ENCODE measurements at places on chromosomes 1 and 21.
A peak's percentile ranks its signal among the peaks of the same experiment; 100 is the strongest.

DNA sequence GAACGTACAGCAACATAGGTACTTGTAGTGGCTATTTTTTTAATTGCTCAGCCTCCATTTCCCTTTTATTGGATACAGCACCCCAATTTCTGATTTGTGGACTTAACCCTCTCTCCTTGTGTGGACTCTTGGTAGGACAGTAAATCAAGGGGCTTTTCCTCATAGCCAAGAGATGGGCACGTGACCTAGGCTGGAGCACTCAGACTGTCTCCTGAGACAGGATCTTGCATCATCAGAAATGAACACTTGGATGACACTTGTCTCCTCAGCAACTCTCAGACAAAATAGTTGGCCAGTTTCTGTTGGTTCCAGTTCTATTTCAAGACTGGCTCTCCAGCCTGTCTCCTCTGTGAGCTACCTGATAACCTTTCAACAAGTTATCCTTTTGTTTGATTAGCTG, 112.9 kb upstream of the ZNF678 start:
- DNase-seq, result no peak

- no peak for DNase-seq
Observed at GRCh38 chr1:234484991-234485739, 6.2 kb upstream of the TARBP1 start.

DNA sequence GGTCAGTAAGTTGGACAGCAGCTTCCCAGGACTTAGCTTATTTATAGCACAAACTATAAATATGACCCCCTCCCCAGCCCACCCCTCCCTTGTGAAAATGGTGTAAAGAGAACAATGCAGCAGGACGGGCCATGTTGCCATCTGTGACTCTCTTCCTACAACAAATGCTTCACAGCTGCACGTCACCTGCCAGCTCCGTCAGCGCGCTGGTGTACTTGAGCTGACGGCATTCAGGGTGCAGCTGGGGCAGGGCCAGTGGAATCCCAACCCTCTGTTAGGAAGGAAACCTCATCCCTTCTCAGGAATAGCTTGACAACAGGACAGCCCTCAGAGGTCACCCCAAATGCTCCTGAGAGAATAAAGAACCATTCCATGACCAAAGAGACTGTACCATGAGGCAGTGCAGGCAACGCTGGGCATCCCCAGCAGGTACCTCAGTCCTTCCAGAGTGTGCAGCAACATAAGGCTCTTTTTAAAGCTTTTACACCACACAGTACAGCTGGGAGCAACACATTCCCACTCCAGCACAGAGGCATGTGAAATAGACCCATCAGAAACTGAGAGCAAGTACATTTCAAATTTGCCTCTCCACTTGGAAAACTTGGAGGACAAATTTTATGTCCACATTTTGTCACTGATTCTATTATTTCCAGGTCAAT, 85.0 kb downstream of the ATP1A1 start:
- DNase-seq, result no peak

- DNase-seq, result no peak
Observed at GRCh38 chr1:220189750-220190347, 82.4 kb downstream of the RAB3GAP2 start.

DNA sequence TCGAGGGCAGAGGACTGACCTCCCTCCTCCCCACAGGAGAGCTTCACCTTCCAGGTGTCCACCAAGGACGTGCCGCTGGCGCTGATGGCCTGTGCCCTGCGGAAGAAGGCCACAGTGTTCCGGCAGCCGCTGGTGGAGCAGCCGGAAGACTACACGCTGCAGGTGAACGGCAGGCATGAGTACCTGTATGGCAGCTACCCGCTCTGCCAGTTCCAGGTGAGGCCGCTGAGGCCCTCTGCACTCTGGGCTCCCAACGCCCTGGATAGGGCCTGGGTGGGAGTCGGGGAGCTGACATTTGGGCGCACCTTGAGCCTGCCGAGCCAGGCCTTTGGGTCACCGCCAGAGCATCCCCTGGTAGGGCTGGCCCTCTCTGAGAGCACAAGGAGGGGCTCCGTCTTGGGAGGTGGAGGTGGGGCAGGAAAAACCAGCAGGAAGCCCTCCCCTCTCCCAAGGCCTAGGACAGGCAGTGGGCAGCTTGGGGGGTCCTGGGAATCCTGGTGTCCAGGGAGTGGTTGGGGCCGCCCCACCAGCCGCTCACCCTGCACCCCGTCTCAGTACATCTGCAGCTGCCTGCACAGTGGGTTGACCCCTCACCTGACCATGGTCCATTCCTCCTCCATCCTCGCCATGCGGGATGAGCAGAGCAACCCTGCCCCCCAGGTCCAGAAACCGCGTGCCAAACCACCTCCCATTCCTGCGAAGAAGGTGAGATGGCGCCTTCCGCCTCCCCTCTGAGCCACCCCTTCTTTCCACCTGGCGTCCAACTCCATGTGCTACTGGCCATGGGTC, 65.1 kb downstream of the PIK3CD start:
- no peak for DNase-seq

GRCh38 chr21:17454315-17455027, 58.4 kb upstream of the CXADR start:
- DNase-seq, result no peak

GRCh38 chr1:169027607-169028320, 78.7 kb upstream of the ATP1B1 start:
- DNase-seq, result no peak

GRCh38 chr1:36183309-36183856, 27.4 kb downstream of the MAP7D1 start:
- DNase-seq, result no peak

- no peak for DNase-seq
Observed at GRCh38 chr1:219744652-219745469, 132.0 kb upstream of the ZC3H11B start.

GRCh38 chr1:41806472-41807155, 112.1 kb downstream of the HIVEP3 start:
- no peak for DNase-seq

GRCh38 chr1:167927046-167927754, 9.3 kb upstream of the DCAF6 start:
- DNase-seq, result no peak

GRCh38 chr1:43366179-43366578, 1.6 kb downstream of the ELOVL1 start:
- no peak for DNase-seq

DNA sequence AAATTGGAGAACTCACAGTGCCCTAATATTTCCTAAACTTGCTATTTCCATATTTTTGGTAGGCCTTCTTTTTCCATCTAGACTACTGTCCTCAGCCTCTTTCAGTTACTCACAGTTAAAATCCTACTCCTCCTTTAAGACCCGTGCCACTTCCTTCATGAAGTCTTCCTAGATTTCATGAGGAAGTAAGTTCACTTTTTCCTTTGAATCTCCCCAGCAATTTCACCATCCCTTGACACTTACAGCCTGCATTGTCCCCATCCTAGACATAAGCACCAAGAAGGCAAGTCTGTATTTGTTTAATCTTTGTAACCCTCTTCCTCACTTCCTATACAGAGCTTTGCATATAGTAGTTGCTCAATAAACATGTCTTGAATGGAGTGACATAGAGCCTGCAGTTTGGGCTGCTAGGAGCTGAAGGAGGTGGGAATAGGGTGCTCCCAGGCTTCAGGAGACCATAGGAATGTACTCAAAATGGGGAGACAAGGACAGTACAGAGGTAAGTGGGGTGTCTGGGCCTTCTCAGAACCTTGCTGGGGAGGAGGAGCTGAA, 5.3 kb upstream of the GPR61 start:
- no peak for DNase-seq

DNA sequence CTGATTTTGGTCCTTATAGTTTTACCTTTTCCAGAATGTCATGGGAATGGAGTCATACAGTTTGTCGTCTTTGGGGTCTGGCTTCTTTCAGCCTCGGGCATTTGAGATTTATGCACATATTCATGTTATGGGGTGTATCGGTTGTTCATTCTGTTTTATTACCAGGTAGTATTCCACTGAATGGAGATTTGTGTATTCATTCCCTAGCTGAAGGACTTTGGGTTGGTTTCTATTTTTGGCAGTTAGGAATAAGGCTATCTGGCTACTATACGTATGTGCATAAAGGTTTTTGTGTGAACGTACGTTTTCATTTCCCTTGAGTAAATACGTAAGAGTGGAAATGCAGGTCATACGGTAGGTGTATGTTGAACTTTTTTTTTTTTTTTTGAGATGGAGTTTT, 65.1 kb downstream of the ACTL8 start:
- DNase-seq, result no peak

- DNase-seq, result no peak
Observed at GRCh38 chr1:185938396-185938795, 204.2 kb downstream of the HMCN1 start.

DNA sequence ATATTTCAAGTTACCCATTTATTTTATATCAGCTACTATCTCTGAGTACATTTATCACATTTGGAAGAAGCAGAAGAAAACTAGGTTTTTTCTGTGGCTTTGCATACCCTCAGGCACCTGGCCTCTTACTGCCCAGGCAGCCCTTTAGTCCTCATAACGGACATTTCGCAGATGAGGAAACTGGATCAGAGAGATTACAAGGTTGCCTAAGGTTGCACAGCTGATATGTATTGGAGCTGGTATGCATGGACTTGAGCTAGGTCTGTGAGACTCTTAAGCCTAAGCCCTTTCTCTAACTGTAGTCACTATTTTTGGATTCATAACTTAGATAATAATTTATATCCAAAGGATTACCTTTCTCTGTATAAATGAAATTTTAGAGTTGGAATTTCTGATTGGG, 4.0 kb downstream of the CNIH3 start:
- no peak for DNase-seq

- DNase-seq, result no peak
Observed at GRCh38 chr21:23130308-23130707, 2132.1 kb downstream of the NCAM2 start.

GRCh38 chr1:94068999-94069918, 51.7 kb downstream of the ABCA4 start:
- DNase-seq, result peak; percentile 71

- DNase-seq, result no peak
Observed at GRCh38 chr1:15786581-15786980, 20.9 kb downstream of the UQCRHL start.

DNA sequence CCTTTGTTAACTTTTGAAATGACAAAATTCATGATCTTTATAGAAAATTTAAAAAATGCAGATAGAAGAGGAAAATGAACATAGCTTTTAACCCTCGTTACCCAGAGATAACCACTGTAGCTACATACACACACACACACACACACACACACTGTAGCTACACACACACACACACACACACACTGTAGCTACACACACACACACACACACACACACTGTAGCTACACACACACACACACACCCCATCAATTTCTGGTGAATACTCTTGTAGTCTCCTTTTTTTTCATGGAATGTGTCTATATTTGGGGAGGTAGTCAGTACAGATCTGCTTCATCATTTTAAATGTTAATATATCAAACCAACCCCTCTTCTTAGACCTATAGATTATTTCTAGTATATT, 58.5 kb downstream of the SH3BGR start:
- DNase-seq, result no peak

DNA sequence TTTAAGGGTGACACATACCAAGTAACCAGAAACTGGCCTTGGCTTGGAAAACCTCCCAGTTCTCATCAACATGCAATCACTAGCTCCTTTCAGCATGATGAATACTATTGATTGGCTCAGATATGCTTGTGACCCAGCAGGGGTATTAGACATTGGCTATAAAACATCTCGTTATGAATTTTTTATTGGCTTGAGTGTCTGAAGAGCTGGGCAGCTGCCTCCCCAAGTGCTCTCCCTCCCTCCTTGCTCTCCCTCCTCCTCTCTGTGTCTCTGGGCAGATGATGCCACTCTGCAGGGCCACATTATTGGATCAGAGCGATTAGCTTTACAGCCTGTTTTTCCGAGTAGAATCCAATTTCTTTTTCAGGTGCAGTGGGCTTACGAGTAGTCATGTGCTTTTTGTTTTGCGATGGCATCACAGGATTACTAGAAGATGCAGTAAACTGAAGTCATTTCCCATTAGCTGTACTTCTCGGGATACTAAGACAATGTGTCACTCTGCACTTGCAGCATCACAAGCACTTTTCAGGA, 79.3 kb upstream of the ATF3 start:
- no peak for DNase-seq

GRCh38 chr1:10057343-10057742, 24.6 kb downstream of the UBE4B start:
- DNase-seq, result no peak

DNA sequence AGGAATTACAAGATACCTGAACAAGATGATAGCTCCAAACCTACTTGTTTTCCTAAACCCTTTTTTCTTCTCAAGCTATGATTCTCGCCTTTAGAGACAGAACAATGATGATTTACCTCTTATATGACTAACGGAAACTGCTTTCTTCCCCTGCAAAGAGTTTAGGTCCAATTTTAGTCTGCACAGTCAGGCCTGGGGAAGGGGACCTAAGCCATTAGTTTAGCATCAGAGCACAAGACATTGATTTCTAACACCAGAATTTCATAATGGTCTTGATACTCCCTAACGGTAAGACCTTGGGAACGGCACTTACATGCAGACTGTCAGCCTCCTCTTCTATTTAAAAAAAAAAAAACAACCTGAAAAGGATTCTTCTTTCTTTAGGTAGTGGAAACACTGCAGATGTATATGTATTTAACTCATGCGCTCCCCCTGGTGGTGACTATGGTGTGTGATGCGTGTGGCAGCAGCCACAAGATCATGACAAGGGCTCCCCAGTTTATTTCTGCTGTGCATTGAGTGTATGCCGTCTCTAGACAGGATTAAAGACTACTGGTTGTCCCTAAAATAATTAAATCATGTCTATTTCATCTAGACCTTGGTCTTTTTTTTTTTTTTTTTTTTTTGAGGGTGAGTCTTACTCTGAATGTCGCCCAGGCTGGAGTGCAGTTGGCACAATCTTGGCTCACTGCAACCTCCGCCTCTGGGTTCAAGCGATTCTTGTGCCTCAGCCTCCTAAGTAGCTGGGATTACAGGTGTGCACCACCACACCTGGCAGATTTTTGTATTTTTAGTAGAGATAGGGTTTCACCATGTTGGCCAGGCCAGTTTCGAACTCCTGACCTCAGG, 37.3 kb upstream of the TMEM222 start:
- DNase-seq, result peak; percentile 69

DNA sequence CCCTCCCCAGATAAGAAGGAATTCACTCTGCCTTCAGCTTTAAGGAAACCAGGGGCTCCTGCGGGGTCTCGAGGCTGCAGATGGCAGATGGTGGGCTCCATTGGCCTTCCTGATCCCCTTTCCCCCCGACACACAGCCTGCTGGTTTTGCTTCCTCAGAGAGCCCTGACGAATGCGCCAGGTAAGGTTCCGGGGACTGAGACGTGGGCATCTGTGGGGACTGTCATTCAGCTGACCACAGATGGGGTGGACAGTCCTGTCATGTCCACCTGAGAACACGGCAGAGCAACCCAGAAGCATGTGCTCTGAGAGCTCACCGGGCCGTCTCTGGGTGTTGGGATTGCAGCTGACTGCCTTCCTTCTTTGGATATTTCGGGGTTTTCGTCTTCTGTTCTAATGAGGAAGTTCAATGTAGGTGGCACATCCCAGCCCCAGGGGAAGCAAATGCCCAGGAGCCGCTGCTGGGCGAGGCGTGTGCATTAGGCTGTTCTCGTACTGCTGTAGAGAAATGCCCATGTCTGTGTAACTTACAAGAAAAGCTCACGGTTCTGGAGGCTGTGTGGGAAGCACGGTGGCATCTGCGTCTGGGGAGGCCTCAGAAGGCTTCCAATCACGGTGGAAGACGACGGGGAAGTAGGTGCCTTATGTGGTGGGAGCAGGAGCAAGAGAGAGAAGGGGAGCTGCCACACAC, 22.6 kb upstream of the TTC34 start:
- no peak for DNase-seq

GRCh38 chr1:24720152-24720551, 25.1 kb upstream of the CLIC4 start:
- no peak for DNase-seq

GRCh38 chr1:161899091-161899490, 124.6 kb downstream of the OLFML2B start:
- no peak for DNase-seq

Measured in left renal cortex interstitium (tissue), 4 donors.